Neural crest cell (in vitro differentiated cells): ENCODE measurements at places on chromosomes 7 and 10.

GRCh38 chr7:78496096-78496630 lies 697.6 kb downstream of the PHTF2 start:
- no peak for DNase-seq

DNA sequence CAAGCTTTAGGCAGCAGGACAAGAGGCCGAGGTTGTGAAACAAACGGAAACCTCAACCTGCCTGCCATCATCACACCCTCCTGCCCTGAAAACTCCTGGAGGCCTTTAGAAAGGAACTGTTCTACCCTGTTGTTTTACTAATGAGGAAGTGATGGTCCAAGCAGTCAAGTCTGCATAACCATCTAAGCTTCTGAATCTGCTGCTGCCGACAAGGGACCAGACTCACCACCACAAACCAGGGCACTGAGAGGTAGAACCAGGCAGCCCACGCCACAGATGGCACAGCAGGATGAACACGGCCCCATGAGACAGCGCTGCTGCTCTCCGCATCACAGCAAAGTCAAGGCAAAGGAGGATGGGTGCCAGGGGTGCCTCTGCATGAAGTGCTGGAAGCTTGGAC lies 209.4 kb downstream of the CELF2 start:
- DNase-seq: no peak

GRCh38 chr10:63671317-63671937 lies 150.2 kb downstream of the REEP3 start:
- DNase-seq: no peak

DNA sequence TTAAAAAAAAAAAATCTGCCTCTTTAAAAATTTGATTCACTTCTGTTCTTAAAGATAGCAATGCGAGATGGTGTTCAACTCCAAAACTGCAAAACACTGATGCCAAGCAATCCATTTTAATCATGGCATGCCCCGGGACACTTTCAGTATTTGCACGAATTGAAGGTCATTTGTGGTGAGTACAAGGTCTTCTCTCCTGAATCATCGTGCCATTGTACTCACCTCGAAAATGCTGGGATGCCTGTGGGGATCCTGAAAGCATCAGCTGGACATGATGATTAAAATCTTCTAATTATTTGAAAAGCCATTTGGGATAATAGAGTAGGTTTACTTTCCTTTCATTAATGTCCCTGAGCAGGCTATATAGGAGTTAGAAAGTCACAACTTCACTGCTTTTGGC lies 125.1 kb upstream of the NRP1 start:
- DNase-seq: no peak

DNA sequence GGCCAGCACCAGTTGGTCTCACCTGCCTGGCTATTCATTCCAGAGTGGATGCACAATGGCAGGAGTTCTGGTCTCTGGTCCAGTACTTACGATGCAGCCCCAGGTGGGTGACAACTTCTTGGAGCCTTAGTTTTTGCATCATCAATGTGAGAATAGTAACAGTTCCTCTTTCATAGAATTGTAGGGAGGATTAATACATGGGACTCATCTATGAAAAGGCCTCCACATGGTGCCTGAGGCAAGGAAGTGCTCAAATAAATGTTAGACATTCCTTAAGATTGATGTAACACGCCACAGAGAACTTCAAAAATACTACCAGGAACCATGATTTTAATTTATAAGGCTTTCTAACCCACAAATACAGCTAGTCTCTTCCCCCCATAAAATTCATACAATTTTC lies 120.1 kb upstream of the CHST15 start:
- no peak for DNase-seq

GRCh38 chr7:71322201-71322600 lies 190.3 kb downstream of the GALNT17 start:
- DNase-seq: no peak

DNA sequence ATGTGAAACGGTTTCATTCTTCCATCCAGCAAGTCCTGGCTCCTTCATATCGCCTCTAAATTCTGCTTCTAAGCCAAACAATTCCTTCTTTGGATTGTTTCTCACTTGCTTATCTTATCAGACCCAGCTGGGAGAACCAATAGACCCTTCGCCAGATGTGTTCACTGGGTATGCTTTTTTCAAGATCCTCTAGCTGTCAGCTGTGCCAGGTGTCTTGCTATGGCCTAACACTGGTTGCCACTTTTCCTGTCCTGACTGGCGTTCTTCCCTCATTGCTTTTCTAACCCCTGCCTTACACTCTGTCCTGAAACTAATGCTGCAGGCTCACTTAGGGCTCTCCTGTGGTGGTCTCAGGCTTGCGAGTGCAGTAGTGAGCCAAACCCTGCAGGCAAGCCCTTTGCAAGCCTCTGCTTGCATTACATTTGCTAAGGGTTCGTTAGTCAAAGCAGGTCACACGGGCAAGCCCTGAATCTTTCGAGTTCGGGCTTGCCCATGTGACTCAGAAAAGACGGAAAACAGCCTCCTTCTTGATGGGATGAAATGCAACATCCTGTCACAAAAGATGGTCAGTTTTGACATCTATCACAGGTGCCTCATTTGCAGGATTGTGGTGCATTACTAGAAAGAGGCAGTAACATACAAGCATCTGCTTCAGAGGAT lies 92.8 kb downstream of the VWC2 start:
- no peak for DNase-seq

- DNase-seq: peak; percentile 50
Observed at GRCh38 chr7:124032369-124033094, at the start of gene TMEM229A. TSS of gene TMEM229A (minus strand) at chr7:124033067. CDS start at chr7:124033003, 64 bp downstream.

GRCh38 chr10:119408072-119408471 lies 134.4 kb downstream of the RGS10 start:
- DNase-seq: no peak

DNA sequence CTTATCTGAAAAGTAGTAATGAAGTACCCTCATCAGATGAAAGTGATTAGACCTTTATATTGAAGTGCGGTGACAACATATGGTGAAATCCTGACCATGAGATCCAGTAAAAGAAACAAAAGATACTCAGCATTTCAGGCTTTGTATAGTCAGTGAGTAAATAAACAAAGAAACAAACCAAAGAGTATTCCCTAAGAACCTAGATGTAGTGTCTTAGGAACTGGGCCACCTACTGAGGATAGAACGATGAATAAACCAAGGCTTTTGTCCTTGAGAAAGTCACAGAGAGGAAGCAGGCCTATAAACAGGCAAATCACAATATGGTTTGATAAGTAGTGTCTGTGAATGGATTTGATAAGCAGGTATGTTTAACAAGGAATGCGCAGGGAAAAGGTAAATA lies 46.2 kb downstream of the ZNF277 start:
- DNase-seq: no peak

DNA sequence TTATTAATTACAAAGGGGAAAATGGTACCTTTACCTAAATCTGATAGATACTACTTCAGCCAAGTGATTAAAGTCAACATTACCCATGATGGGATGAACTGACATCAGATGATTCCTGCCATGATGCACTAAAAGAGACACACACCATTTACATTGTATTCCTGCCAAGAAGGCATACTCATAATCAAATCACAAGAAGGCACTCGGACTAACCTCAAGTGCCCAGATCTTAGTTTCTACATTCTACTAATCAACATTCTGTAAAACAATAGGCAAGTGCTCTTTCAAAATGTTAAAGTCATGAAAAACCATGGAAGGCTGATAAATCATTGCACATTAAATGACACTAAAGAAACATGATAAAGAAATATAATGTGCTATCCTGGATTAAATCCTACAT lies 44.4 kb downstream of the SLC35G1 start:
- DNase-seq: no peak

GRCh38 chr10:63094405-63094804 lies 38.7 kb upstream of the NRBF2 start:
- DNase-seq: no peak

DNA sequence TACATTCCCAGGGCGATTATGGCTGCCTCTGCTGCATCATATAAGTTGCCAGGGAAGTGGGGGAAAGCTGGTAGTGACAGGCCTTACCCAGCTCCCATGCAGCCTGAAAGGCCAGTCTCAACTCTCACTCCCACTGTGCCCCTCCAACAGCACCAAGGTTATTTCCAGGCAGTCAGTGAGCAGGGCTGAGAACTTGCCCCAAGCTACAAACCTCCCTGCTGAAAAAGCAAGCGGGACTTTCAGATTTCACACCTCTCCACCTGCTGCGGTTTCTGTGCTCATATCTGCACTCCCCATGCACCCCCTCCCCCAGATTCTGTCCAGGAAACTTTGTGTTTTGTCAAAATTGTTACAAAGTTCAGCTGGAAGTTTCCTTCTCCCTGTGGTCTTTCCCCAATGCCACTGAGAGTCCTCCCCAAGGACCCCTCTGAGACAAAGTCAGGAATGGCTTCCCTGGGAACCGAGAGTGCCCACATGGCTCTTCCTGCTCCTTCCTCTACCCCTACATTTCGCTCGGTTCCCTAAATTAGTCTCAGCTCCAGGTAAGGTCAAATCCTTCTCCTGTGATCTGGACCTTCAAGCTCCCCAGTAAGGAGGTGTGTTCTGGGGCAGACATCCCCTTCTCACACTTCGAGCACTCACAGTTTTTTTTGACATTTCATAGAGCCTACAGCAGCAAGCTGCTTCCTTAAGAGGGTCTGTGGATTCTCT lies 25.3 kb upstream of the WNT2 start:
- DNase-seq: no peak

- no peak for DNase-seq
Observed at GRCh38 chr7:11191081-11191480, 217.4 kb downstream of the PHF14 start.

DNA sequence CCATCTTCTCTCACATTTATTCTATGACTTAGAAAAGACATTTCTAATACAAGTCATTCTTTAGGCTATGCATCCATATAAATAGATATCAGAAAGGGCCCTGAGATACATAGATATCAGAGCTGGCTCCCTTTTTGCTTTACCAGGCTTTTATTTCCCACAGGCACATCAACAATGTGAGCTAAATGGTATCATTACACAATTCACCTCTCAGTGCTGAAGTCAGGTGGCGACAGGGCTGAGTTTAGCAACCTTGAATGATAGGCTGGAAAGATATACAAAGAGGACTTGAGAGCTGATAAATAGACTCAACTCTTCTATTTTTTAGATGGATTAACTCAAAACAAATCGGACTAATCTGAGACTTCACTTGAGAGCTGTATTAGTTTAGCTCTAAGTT lies 189.2 kb upstream of the COL1A2 start:
- DNase-seq: no peak

DNA sequence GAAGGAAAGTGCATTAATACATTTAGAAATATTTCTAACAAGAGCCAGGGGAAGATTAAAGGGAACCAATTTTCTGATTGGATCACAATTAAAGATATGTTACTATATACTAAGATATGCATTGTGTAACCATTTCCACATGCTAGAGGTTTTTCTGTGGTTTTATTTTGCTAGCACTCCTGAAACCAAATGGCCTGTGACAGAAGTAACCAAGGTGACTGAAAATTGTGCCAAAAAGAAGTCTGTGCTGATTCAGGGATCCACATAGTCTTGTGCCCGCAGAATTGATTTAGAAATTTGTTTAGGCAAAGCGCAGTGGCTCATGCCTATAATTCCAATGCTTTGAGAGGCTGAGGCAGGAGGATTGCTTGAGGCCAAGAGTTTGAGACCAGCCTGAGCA lies 1.8 kb downstream of the CC2D2B start:
- no peak for DNase-seq

GRCh38 chr10:11875494-11876281 lies 52.5 kb downstream of the PROSER2 start:
- no peak for DNase-seq

DNA sequence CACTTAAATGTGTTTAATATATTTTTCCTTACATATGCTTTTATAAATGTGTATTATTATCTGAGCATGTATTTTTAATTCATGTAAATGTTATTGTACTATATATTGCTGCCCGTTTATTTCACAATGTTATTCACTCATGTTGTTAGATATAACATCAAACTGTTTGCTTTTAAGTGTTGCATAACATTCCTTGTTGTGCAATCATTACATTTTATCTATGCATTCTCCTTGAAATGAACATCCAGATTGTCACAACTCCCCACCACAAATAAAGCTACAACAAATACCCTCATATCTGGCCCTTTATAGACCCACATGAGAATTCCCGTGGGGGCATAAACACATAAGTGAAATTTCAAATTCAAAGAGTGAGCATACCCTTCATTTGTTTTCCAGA lies 264.2 kb downstream of the HPSE2 start:
- no peak for DNase-seq

- no peak for DNase-seq
Observed at GRCh38 chr10:29692121-29692539, 57.4 kb upstream of the SVIL start.

- no peak for DNase-seq
Observed at GRCh38 chr10:132888898-132889490, 53.4 kb downstream of the CFAP46 start.

DNA sequence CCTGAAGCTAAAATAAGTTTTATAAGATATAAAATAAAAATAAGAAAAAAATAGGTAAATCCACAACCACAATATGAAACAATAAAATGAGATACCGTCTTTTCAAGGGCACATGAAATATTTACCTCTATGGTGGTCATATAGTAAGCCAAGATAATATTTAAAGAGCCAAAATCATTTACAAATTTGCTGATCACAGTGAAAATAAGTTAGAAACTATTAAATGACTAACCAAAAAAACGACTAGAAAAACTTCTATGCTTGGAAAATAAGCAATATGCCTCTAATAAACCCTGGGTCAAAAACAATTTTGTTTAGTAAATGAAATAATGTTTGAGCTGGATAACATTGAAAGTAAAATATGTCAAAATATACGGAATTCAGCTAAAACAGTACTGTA lies 535.2 kb downstream of the GRID1 start:
- no peak for DNase-seq

- DNase-seq: no peak
Observed at GRCh38 chr10:48462482-48463020, 142.3 kb downstream of the ARHGAP22 start.

GRCh38 chr7:134165252-134165651 lies 38.1 kb downstream of the LRGUK start:
- DNase-seq: no peak

DNA sequence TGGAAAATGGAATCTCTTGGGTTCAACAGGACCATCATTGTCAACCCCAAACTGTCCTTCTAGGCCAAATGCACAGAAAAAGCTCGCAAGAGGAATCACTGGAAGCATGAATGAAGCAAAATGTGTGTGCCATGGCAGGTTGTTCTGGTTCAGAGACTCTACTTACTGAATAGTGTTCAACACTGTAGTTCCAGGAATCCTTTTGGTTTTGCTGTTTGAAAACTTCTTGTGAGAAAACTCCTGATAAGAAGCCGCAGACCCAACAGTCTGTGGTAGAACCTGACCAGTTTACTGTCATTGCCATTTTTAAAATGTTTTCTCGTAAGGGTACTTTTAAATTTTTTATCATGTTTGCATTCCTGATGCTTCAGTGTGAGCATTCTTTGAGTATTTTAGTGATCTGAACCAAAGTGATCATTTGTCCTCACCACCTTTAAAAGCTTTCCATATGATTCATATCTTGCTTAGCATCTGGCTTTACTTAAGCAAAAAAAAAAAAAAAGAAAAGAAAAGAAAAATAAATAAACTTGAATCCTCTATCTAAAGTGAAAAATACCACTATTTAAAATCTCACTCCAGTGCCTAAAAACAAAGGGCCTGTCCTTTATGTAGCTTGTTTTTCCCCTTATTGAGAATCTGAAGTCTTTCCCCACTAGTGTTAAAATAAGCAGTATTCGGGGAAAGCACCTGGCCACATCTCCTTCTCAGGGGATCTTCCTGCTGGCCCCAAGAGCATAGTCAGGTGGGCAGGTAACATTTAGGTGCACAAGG lies 92.4 kb downstream of the WNT2 start:
- no peak for DNase-seq

GRCh38 chr7:103094102-103094501 lies 19.2 kb downstream of the ARMC10 start:
- DNase-seq: no peak
